ENCODE measurements at places on chromosomes 3 and 15.

- no peak for DNase-seq
These were observed 36.3 kb downstream of the SLITRK3 start for GRCh38 chr3:165159760-165160421.

DNA sequence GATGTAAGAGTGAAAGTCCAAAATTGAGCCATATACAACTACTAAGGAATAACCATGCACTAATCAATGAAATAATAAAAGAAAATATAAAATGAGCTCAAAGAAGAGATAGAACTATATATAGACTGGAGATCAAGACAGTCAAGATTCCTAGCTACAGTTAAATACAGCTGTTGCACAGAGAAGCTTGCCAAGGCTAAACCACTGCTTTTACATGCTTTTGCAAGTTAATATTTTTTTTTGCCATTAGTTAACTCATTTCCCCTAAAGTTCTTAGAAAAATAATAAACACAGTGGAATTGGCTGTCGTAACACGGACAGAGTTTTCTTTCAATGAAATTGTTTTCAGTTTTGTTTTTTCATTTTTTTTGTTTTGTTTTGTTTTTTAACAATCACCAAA, 123.0 kb downstream of the VGLL3 start:
- DNase-seq: no peak

DNA sequence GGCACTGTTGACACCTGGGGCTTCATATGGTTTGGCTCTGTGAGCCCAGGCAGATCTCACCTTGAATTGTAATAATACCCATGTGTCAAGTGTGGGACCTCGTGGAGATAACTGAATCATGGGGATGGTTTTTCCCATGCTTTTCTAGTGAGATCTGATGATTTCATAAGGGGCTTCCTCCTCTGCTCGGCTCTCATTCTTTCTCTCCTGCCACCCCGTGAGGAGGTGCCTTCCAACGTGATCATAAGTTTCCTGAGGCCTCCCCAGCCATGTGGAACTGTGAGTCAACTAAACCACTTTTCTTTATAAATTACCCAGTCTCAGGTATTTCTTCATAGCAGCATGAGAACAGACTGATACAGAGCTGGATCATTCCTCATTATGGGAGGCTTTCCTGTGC, 655.9 kb upstream of the ADAMTS9 start:
- no peak for DNase-seq

DNA sequence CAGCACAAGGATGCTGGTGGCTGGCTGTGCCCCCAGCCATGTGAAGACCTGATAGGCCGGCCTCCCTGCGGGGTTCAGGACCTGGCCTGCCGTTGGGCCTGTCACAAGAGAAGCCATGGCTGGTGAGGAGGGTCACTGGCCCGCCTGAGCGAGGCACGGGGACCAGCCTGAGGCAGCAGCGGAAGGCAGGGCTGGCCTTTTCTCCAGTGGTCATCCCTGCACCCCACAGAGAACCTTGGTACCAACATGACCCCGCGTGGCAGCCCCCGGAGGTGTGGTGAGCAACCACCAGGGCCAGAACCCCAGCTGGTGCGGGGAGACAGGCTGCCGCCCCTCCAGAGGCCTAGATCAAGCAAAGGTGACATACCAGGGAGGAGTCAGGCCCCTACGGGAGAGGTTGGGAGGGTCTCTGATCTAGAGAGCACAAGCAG, 134.1 kb upstream of the MEF2A start:
- DNase-seq: no peak

GRCh38 chr15:60391722-60392315, 6.0 kb downstream of the ANXA2 start:
- no peak for DNase-seq

Data from right renal pelvis (tissue), 4 donors.